ENCODE measurements at places on chromosomes 11 and 22.

DNA sequence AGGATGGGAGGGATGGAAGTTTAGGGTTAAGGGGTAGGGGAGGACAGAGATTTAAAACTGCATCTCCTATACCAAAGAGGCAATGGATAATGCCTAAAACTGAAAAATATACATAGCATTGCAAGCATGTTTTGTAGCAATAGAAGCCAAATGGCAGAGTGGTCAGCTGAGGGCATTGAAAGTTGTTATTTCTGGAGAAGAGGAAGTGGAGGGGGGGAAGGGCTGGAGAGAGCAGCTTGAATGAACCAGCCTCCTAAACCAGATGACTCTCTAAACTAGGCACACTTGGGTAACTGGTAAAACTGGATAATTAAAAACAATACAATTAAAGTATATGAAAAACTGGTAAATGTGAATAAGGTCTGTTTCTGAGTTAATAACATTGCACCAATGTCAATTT, 70.3 kb upstream of the TP53I11 start:
- DNase-seq, result no peak

GRCh38 chr22:46576556-46577367, 39.3 kb upstream of the CELSR1 start:
- no peak for DNase-seq

- no peak for DNase-seq
Measured at GRCh38 chr22:47163481-47163855, 401.0 kb downstream of the TBC1D22A start.

DNA sequence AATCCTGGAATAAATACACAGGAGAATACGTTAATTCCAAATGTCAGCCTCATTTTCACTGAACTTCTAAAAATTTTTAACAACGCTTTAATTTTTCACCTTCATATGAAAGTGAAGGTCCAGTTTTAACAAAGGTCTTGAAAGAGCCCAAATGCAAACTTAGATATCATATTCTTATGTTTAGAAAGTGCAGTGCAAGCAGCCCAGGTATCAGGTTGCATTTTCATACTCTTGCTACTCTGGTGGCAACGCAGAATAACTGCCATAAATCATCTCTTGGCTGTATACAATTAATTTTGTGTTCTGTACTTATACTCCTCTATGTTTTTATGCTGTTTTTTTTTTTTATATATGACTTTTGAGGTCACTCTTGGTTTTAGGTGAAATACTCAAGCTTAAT, 496.7 kb upstream of the ARHGAP42 start:
- no peak for DNase-seq

DNA sequence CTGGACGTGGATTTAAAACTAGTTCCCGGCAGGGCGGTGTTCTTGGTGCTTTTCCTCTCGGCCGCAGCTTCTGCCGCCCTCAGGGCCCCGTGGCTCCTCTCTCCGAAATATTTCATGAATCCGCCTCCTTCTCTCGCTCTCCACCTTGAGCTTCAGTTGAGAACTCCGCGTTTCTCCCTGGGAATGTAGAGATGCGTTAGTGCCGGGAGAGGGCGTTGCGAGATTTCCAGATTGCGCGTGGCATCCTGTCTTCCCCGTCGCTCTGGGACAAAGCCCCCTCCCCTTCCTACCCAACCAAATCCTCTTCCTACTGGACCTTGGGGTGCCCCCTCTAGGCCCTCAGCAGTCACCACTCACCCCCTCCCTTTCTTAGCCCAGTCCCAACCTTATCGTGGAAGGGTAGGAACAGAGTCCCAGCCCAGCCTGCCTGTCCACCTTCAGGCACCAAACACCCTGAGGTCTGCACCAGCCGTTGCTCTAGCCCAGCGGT, 15.5 kb upstream of the RAC2 start:
- peak; percentile 59 for DNase-seq

- no peak for DNase-seq
Measured at GRCh38 chr11:17605651-17606122, 58.6 kb downstream of the OTOG start.

DNA sequence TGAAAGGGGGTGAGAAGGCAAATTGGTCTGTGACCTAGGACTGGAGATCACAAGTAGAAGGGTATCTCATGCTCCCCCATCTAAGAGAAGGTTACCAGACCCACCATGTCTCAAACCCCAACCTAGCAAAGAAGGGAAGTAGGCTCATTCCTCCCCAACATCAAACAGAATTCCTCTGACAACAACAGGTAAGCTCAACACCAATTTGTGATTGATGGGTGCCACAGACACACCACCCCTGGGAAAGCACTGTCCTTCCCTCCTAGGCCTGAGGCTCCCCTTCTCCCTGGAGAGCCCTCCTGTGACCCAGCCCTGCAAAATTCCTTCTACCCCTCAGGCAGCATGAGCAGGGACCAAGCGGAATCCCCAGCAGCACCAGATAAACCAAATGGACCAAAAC, 154.3 kb downstream of the BUD13 start:
- DNase-seq, result no peak

DNA sequence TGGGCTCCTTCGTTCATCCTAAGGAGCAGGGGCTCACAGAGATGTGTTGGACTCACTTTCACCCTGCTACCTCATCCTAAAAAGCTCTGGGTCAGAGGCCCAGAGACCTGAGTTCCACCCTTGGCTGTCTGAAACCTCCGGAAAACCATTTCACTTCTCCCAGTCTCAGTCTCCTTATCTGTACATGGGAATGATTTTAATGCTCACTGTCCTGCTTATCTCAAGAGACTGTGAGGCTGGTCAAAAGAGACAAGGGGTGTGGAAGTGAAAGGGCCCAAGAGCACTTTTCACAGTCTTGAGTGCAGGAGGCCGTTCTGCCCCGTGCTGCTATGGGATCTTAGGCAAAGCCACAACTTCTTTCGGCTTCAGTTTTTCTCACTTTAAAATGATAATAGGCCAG, 13.2 kb upstream of the NPAS4 start:
- DNase-seq, result no peak

- DNase-seq, result no peak
Measured at GRCh38 chr11:44361813-44362212, 51.9 kb upstream of the ALX4 start.

DNA sequence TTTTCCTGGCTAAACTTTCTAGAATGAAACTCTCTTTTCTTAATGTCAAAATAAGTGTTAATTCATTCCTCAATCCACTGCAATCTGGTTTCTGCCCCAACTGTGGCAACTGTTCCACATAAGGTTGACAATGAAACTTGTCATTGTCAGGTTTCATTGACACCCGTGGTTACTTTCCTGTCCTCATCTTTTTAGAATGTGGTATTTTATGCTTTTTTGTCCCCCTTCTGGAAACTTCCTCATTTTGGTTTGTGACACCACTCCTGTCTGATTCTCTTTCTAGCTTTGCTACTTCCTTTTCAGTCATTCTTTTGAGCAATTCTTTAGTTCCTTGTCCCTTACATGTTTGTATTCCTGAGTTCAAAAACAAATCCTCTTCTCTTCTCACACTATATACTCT, 7.5 kb upstream of the PDE3B start:
- DNase-seq, result peak; percentile 68

GRCh38 chr11:117819096-117820040, 5.2 kb downstream of the FXYD2 start:
- peak; percentile 72 for DNase-seq

GRCh38 chr22:40347300-40347699, 1.0 kb downstream of the ADSL start:
- no peak for DNase-seq

DNA sequence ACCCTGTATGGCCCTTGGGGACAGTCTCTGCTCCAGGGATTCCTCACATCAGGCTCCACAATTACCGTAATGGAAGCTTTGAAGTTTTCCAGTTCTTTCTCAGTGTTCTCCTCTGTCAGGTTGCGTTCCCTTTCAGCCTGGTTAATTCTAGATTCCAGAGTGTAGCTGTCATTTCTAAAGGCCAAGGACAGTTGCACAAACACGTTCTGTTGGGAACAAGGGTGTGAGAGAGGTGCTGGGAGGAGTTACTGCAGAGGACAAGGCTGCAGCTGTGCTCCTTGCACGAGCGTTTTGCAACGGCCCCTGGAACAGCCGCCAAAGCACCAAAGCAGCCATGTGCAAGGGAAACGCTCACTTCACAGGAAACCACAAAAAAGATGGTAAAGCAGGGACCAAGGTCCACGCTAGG, 35.9 kb upstream of the LYVE1 start:
- peak; percentile 66 for DNase-seq
